CD4-positive, alpha-beta T cell treated with Interleukin-6 for 4 hours (primary cell): ENCODE measurements at places on chromosomes 2 and 18.

GRCh38 chr2:154686162-154686561 lies 12.3 kb upstream of the KCNJ3 start:
- DNase-seq, result no peak

DNA sequence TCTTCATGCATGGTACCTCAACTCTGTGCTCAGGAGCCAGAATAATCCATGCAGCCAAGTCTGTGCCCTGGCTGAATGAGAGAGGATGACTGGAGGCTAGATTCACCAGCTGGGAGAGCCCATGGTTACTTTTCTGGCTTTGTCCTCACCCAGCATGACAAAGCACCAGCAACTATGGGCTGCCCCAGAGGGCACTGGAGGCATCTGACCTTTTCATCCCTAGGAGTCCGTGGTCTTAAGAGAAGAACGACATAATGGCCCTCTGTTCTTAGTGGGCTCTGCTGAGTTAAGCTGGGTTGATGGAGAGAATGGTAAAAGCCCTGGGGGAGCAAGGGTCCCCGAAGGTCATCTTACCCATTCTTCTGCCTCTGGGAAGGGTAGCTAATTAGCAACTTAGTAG lies 54.6 kb upstream of the TNP1 start:
- DNase-seq, result no peak

- peak; percentile 63 for DNase-seq
Measured at GRCh38 chr2:100643906-100644501, 81.2 kb downstream of the PDCL3 start.

- DNase-seq, result no peak
Measured at GRCh38 chr2:29223851-29224692, 108.9 kb downstream of the CLIP4 start.

DNA sequence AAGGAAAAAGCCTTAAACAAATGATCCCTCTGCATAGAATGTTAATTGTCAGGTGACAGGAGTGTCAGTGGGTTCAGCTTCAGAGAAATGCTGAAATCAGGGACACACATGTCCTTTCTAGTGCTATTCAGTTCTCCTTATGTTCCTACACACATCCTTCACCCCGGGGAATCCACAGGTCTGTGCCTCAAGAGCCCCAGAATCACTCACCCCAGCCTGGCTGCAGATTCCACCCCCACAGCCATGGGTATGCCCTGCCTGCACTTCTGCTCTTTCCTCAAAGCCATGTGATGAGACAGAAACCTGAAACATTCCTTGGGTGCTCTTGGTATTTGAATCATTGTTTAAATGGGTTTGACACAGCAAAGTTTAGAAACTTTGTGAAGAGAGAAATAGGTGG lies 27.4 kb upstream of the FZD7 start:
- DNase-seq, result no peak

GRCh38 chr18:77140439-77141109 lies 8.0 kb upstream of the MBP start:
- DNase-seq, result peak; percentile 72

DNA sequence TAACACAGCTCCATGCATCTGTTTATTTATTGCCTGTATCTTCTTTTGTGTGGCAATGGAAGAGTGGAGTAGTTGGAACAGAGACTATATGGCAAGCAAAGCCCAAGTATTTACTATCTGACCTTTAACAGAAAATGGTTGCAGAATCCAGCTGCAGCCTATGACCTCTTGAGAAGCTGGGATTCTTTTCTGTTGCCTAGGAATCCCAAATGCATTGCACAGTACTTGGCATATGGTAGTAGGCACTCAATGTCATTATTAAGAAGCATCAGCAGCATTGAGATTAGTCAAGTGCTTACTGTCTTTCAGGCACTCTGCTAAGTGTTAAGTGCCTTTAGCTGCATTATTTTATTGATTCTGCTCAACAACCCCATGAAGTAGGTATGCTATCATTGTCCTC lies 331.6 kb downstream of the CCDC85A start:
- DNase-seq, result no peak

- no peak for DNase-seq
Measured at GRCh38 chr2:96389736-96390135, 54.2 kb downstream of the NCAPH start.

DNA sequence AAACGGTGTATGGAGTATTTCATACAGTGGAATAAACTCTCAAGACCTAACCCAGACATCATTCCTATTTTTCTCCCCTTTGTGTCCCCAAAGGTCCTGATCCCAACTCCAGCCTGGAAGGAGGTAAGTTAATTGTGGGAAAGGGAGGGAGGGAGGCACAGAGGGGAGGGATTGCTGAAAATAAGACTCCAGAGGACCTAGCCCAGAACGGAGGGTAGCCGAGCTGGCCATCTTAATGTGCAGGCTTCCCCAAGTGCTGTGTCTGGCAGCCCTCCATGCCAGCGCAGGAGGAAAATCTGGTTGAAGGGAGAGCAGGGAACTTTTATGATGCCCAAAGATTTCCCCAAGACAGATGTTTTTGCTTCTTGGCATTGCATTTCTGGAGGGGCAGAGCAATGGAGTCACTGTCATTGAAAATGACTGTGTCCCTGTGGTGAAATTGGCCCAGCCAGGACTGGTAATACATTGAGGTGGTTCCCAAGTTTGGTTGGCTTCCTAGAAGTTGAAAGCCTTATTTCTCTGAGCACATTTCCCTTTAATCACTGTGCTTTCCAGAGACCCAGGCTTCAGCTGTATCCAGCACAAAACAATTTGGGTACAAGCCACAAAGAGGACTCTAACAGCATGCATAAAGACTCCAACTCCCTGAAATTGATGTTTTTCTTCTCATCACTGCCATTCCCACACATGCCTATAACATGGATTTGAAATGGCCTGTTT lies 202.7 kb downstream of the AGPS start:
- DNase-seq, result no peak

- DNase-seq, result peak; percentile 45
Measured at GRCh38 chr18:7566567-7567473, at the start of gene PTPRM. PTPRM (plus strand) TSS chr18:7567316; CDS start chr18:7567819, 503 bp downstream.

DNA sequence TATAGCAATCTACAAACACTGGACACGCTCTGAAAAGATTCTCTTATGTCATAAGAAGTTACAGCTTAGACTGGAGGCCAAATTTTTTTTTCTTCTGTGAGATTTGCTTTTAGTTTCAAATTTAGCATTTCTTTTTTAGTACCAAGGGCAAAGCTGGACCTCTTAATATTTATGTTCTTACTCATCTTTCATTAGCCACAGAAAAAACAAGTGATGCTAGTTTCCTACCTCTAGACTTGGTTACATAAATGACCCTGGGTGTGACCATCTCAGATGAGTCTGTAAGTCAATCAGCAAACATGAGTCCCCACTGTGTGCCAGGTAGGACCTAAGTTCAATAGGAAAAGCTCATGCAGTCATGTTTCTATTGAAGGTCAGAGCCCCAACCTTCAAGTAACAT lies 94.4 kb downstream of the MEP1B start:
- no peak for DNase-seq

- DNase-seq, result no peak
Measured at GRCh38 chr2:134926231-134926931, 7.8 kb downstream of the CCNT2 start.

DNA sequence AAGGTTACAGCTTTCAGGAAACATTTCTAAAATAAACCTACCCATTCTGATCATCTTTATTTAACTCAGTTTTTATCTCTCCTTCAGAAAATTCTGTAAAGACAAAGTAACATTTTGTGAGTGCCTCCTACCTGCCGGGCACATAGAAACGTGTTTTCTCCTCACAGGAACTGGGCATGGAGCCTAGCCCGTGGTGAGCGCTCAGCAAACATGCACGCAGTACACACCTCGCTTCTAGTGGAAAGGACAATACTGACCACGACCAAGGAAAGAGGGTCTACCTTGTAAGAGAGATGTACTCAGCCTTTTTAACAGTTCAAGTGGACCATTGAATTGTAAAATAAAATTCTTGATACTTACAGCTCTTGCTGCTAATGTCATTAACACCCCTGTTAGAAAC lies 24.8 kb upstream of the KIDINS220 start:
- no peak for DNase-seq

GRCh38 chr18:61973273-61974115 lies 80.7 kb upstream of the RNF152 start:
- no peak for DNase-seq

GRCh38 chr2:117832905-117833613 lies 18.6 kb downstream of the DDX18 start:
- DNase-seq, result peak; percentile 12

- no peak for DNase-seq
Measured at GRCh38 chr2:141554810-141555209, 576.0 kb downstream of the LRP1B start.

GRCh38 chr18:48780201-48780912 lies 170.4 kb downstream of the SMAD7 start:
- no peak for DNase-seq

DNA sequence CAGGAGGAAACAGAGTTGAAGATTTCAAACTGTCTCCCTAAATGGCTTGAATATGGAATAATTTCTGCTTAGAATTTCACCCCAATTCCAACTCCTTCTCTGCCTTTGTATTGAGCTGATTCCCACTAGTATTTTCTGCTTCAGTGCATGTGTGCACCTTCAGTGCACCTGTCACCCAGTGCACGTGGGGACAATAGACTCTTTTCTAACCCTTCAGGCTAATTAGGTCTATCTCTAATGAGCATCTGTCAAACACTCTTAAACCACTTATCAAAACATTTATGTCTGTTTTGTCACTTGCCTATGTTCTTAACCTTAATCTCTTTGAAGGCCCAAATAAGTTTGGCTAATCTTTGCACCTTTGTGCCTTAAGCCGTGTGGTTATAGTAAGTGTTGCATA lies 232.0 kb upstream of the NETO1 start:
- DNase-seq, result no peak

GRCh38 chr2:10493634-10494281 lies 45.6 kb upstream of the ODC1 start:
- peak; percentile 80 for DNase-seq

DNA sequence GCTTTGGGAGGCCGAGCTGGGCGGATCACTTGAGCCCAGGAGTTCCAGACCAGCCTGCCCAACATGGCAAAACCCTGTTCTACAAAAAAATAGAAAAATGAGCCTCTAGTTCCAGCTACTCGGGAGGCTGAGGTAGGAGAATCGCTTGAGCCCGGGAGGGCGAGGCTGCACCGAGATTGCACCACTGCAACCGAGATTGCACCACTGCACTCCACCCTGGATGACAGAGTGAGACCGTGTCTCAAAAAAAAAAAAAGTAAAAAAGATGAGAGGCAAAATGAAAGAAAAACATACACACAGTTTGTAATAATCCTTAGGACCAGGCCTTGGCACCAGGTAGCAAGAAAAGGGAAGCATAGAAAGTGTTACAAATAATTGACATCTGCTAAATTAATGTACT lies 22.0 kb downstream of the RBM43 start:
- no peak for DNase-seq

- no peak for DNase-seq
Measured at GRCh38 chr2:191066197-191066918, 52.4 kb upstream of the STAT1 start.

DNA sequence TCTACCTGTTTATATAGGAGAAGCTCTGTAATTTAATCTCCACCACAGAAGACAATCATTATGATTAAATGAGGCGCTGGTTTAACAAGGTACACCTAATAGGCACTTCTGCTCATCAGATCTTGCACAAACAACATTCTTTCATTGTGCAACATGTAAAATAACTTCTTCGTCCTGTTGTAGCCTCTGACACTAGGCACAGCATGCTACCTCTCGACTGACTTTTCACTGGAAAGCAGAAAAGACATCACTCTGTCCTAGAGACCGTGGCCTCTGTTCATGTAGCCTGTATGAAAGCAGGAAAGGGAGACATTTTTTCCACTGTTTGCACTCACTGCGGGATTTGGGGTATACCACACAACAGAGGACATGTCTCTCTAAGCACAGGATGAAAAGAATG lies 316.5 kb downstream of the IRS1 start:
- no peak for DNase-seq

DNA sequence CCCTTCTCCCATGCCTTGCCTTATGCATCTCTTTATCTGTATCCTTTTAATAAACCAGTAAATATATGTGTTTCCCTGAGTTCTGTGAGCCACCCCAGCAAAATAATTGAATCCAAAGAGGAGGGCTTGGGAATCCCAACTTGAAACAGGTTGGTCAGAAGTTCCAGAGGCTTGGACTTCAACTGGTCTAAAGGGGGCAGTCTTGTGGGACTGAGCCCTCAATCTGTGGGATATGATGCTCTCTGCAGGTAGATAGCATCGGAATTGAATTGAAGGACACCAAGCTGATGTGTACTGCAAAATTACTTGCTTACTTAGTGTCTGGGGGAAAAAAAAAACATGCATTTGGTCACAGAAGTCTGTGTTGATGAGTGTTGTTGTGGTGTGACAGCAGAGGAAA lies 1033.5 kb upstream of the TMEFF2 start:
- DNase-seq, result no peak

DNA sequence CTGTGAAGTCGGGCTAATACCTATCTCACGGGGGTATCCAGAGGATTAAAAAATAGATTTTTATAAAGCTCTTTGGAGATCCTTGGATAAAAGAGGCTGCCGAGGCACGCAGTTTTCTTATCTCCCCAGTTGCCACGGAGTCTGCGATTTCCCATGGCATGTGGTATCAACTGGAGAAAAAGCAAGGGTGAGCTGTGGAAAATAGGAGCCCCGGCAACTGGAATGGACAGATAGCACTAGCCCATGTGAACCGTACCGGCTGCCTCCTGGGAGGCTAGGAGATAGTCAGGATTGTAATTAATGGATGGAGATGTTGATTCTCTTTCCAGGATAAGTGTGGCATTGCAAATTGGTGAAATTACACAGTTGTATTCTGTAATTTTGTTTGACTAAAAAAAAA lies 407.6 kb upstream of the KCNH7 start:
- no peak for DNase-seq

DNA sequence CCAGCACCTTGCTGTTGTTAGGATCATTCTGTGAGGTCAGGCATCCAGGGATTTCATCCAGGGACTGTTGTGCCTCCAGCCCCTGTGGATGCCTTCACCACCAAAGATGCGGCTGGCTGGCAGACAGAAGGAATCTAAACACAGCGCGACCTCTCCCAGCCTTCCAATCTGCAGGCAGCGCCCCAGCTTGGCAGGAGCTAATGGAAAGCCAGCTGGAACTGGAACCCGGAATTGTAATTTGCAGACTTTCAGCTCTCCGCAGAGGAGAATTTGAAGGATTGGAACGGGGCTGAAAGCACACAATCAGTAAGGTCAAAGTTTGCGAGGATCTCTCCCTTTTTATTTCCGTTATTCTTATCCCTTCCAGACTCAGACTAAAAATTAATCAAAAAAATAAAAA lies 127.8 kb downstream of the TRIB2 start:
- no peak for DNase-seq

- no peak for DNase-seq
Measured at GRCh38 chr2:38108907-38109731, 33.2 kb upstream of the CYP1B1 start.

DNA sequence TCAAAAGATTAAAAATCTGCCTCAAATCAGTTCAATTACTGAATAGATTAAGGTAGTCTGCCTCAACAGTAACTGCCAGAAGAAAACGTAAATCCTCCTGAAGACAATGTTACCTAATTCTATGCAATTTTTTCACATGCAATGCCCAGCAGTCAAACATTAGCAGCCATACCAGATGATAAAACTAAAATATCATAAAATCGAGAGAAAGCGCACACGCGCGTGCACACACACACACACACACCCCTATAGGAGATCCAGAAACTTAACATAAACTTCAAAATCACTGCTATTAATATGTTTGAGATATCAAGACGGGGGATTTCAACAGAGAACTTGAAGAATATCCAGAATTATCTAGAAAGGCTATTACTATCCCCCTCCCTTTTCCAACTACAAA lies 32.9 kb downstream of the ROCK2 start:
- no peak for DNase-seq

GRCh38 chr18:35491700-35492077 lies 6.1 kb downstream of the INO80C start:
- DNase-seq, result no peak
